ENCODE measurements at places on chromosomes 3 and 15. TPM values are rescaled to one million over a fixed set of nuclear protein-coding genes. Genes with fewer than 3 reads are reported as not detected.
A peak's percentile ranks its signal among the peaks of the same experiment; 100 is the strongest.

DNA sequence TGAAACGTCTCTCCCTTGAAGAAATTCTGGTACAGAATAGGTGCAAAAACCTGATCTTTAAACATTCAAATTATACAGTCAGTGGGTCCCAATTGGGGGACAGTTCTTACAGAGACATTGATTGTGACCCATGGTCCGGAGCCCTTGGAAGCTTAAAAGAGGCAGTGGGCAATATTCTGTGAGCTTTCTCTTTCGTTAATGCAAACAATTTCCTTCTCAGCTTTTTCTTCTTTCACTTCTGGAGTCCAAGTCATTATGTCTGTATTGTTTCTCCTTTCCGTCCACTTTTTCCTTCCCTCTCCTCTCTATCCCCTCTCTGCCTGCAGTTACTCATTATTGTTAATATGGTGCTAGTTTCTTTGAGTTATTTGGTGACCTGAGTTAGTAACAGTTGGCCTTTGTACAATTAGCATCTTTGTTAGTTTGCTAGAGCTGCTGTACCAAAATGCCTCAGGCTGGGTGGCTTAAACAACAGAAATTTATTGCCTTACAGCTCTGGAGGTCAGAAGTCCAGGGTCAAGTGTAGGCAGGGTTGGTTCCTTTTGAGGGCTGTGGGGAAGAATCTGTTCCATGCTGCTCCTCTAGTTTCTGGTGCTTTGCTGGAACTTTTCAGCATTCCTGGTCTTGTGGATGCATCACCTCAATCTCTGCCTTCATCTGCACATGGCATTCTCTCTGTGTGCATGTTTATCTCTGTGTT, 102.6 kb downstream of the GMPS start:
- DNase-seq, result no peak
- no peak overlapping the region for H3K4me3 ChIP-seq
- H3K36me3 ChIP-seq, result no peaks in the 10 kb centered on the region
- H3K27ac ChIP-seq, result no peak overlapping the region
- no peaks in the 10 kb centered on the region for H3K4me1 ChIP-seq

- no peaks in the 10 kb centered on the region for H3K27me3 ChIP-seq
- peaks cover 22% of the 10 kb centered on the region for H3K36me3 ChIP-seq
- H3K27ac ChIP-seq, result no peak overlapping the region
- no peak for DNase-seq
- peaks cover 12% of the 10 kb centered on the region for H3K4me1 ChIP-seq
These were observed 6.4 kb upstream of the IGF2BP2 start for GRCh38 chr3:185831195-185831594.

TF gene
- 0.24 TPM for total RNA-seq

GRCh38 chr3:144363856-144364255, 392.2 kb downstream of the DIPK2A start:
- no peak overlapping the region for H3K4me3 ChIP-seq
- DNase-seq, result no peak
- H3K27ac ChIP-seq, result no peak overlapping the region
- H3K36me3 ChIP-seq, result no peaks in the 10 kb centered on the region
- peaks cover 20% of the 10 kb centered on the region for H3K4me1 ChIP-seq
- H3K27me3 ChIP-seq, result no peaks in the 10 kb centered on the region

PAQR5 gene
- total RNA-seq, result 5.1 TPM

DNA sequence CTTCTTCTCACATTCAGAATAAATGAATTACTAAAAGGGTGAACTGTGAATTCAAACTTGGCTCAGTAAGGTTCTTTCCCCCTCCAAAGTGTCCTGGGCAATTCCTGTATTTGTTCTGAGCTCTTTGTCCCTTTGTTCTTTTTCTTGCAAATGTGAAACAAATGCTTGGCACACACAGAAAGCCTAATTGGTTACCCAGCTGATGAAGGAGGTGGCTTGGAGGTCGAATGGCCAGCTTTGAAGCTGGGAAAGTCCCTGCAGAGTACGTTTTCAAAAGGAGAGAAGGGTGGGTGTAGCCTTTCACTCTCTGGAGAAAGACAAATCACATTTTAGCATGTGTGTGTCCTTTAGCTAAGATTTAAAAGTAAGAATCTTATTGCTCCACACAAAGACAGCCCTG, 154.4 kb downstream of the PEX5L start:
- no peak overlapping the region for H3K4me3 ChIP-seq
- no peak overlapping the region for H3K27ac ChIP-seq
- H3K36me3 ChIP-seq, result no peaks in the 10 kb centered on the region
- DNase-seq, result no peak

GRCh38 chr15:63948971-63949370, 97.3 kb downstream of the DAPK2 start:
- no peak for DNase-seq
- H3K27me3 ChIP-seq, result no peaks in the 10 kb centered on the region
- H3K4me1 ChIP-seq, result peaks cover 12% of the 10 kb centered on the region
- H3K27ac ChIP-seq, result no peak overlapping the region
- no peak overlapping the region for H3K4me3 ChIP-seq

- no peak overlapping the region for H3K4me3 ChIP-seq
- no peaks in the 10 kb centered on the region for H3K36me3 ChIP-seq
- no peak for DNase-seq
These were observed 116.8 kb upstream of the UBE2E2 start for GRCh38 chr3:23086331-23086730.

CCR9 gene
- not detected for total RNA-seq

DNA sequence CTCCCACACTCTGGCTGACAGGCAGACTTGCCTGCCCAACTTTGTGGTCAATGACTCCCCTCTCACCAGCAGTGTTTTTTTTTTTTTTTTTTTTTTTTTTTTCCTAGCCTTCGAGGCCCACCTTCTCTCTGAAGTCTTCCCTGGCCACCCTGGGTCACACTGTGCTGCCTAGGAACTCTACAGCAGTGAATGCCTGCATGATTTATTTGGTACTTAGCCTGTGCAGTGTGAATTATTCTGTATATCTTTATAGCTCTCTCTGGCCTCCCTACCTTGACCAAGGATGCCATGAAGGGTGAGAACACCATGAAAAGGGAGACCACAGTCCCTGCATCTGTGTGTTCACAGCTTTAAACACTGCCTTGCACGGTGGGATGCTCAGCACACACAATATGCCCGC, 141.6 kb downstream of the CLSTN2 start:
- H3K4me1 ChIP-seq, result no peaks in the 10 kb centered on the region
- no peak for DNase-seq
- no peak overlapping the region for H3K4me3 ChIP-seq
- no peaks in the 10 kb centered on the region for H3K27me3 ChIP-seq
- H3K36me3 ChIP-seq, result no peaks in the 10 kb centered on the region

SERPINI2 gene
- not detected for total RNA-seq

TMEM40 gene
- total RNA-seq, result 30.5 TPM

GRCh38 chr3:161171639-161172552, 49.2 kb upstream of the NMD3 start:
- no peak overlapping the region for H3K4me3 ChIP-seq
- no peak for DNase-seq
- H3K36me3 ChIP-seq, result no peaks in the 10 kb centered on the region
- H3K4me1 ChIP-seq, result no peaks in the 10 kb centered on the region
- H3K27ac ChIP-seq, result no peak overlapping the region

GRCh38 chr15:40789119-40789518, 17.8 kb upstream of the ZFYVE19 start:
- no peak for DNase-seq
- no peaks in the 10 kb centered on the region for H3K27me3 ChIP-seq
- H3K27ac ChIP-seq, result peak overlapping the region; percentile 98
- H3K4me3 ChIP-seq, result no peak overlapping the region
- no peaks in the 10 kb centered on the region for H3K36me3 ChIP-seq
- peaks cover 96% of the 10 kb centered on the region for H3K4me1 ChIP-seq

GRCh38 chr3:184739594-184740505, 28.0 kb upstream of the MAGEF1 start:
- no peaks in the 10 kb centered on the region for H3K36me3 ChIP-seq
- no peak overlapping the region for H3K27ac ChIP-seq
- H3K27me3 ChIP-seq, result no peaks in the 10 kb centered on the region
- H3K4me1 ChIP-seq, result peaks cover 43% of the 10 kb centered on the region
- DNase-seq, result no peak

CHDH gene
- 0.28 TPM for total RNA-seq

DNA sequence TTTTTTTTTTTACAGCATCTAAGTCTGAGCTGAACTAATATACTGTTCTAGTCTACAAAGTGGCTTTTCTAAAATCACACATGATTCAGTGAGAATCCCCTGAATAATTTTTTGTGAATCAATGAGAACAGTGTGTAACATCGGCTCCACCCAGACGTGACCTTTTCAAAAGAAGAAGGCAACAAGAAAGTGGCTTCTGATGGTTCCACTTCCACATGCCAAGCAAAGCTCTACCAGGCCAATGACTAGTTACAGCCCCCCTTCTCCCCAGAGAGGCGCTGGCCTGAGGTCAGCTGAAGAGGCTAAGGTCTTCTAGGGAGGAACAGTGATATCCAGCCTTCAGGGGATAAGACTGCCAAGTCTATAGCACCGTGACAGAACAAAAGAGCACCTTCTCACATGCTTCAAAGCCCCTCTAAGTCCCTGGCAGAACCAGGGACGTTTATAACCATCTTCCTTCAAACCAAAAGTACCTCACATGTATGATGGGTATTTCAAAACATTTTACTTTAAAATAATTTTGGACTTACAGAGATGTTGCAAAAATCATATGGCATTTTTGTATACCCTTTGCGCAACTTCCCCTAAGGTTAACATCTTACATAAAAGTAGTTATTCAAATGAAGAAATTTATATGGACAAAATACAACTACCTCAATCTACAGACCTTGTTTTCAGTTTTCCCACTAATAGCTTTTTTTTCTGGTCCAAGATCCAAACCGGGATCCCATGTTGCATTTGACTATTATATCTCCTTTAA, 177.9 kb downstream of the OSBPL10 start:
- H3K27ac ChIP-seq, result no peak overlapping the region
- no peaks in the 10 kb centered on the region for H3K27me3 ChIP-seq
- no peak overlapping the region for H3K4me3 ChIP-seq
- no peaks in the 10 kb centered on the region for H3K36me3 ChIP-seq
- DNase-seq, result no peak
- no peaks in the 10 kb centered on the region for H3K4me1 ChIP-seq

- H3K27me3 ChIP-seq, result no peaks in the 10 kb centered on the region
- no peak for DNase-seq
- H3K4me1 ChIP-seq, result 0 out of 2 replicates have a peak, but pooled peaks cover 4% of the 10 kb centered on the region
- no peak overlapping the region for H3K4me3 ChIP-seq
- no peak overlapping the region for H3K27ac ChIP-seq
These were observed 47.3 kb downstream of the ITGA11 start for GRCh38 chr15:68384451-68385239.

ATP13A4 gene
- 0.22 TPM for total RNA-seq

- no peak for DNase-seq
- H3K4me3 ChIP-seq, result no peak overlapping the region
- no peaks in the 10 kb centered on the region for H3K27me3 ChIP-seq
- no peak overlapping the region for H3K27ac ChIP-seq
- no peaks in the 10 kb centered on the region for H3K4me1 ChIP-seq
- H3K36me3 ChIP-seq, result no peaks in the 10 kb centered on the region
These were observed 242.3 kb upstream of the ROBO1 start for GRCh38 chr3:80010021-80010571.
